ENCODE measurements at places on chromosomes 7 and 10.

GRCh38 chr7:28812616-28813015 lies 145.5 kb downstream of the TRIL start:
- DNase-seq, result no peak

DNA sequence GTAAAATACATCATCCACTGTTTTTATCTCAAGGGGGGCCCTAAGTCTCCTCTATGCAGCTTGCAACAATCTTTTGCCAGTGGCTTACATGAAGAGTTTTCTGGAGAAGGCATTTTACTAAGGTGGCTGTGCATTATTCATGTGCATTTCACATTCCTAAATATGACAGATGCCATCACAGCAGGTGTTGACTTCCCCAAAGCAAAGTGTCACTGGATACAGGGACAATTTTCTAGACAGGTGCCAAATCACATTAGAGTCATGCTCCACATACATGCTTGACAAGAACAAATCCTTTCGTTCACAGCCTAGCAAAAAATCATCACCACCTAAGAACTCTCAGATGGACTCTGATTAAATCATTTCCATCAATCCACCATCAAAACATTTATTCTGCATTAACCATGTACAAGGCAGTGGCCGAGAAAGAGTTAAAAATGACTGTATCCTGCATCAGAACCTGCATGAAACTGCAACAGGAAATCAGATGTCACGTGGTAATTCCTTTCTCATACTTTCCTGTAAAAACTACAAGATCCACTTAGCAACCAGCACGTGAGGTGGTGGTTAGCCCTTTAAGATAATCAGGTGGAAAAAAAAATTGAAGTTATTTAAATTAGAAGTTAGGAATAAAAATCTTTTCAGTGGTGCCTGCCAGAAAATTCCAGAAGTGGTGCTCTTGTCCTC lies 88.2 kb upstream of the AFAP1L2 start:
- no peak for DNase-seq

DNA sequence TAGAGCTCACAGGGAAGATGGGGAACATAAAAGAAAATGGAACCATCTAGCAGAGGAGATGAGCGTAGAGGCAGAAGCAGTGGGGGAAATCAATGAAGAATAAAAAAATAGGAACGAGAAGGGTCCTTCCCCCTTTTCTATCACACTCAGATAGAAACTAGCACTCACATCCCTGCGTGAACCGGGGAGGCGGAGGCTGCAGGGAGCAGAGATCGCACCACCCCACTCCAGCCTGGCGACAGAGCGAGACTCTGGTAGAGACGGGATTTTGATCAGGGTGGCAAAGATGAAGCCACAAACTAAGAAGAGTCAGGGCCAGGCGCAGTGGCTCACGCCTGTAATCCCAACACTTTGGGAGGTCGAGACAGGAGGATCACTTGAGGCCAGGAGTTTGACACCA lies 64.7 kb upstream of the ECHDC3 start:
- no peak for DNase-seq

DNA sequence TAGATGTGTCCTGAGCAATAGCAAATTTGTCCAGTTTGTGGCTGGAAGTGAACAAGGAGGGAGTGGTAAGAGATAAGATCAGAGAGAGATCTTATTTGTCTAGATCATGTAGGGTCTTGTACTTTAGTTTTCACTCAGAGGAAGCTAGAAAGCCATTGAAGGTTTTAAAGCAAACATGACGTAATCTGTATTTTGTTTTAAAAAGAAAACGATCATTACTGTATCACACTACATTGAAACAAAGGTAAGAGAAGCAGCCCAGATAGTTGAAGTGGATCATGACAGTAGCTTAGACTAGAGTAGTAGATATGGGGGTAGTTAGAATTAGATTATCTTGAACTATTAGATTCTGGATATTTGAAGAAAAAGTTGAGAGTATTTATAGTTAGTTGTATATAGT lies 23.6 kb upstream of the ZNF804B start:
- no peak for DNase-seq

- no peak for DNase-seq
These were observed 216.0 kb downstream of the RPS24 start for GRCh38 chr10:78249690-78250089.

- DNase-seq, result no peak
These were observed 162.7 kb upstream of the PRSS1 start for GRCh38 chr7:142586611-142587010.

DNA sequence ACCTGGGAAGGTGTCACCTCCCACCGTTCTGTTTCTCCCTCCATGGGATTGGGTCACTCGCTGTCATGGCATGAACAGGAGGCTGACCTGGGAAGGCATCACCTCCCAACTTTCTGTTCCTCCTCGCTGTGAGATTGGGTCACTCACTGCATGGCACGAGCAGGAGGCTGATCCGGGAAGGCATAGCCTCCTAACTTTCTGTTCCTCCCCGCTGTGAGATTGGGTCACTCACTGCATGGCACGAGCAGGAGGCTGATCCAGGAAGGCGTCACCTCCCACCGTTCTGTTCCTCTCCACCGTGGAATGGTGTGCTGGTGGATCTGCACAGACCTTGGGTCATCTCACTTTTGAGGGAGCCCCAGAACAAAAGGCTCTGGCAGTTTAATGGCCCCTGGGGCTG lies 239.2 kb upstream of the PRKCQ start:
- no peak for DNase-seq

Measured in ovary (tissue), 10 donors.